ENCODE measurements at places on chromosomes 2 and 18.

GRCh38 chr2:3432067-3432466 is 52.6 kb downstream of the TRAPPC12 start:
- DNase-seq = no peak

DNA sequence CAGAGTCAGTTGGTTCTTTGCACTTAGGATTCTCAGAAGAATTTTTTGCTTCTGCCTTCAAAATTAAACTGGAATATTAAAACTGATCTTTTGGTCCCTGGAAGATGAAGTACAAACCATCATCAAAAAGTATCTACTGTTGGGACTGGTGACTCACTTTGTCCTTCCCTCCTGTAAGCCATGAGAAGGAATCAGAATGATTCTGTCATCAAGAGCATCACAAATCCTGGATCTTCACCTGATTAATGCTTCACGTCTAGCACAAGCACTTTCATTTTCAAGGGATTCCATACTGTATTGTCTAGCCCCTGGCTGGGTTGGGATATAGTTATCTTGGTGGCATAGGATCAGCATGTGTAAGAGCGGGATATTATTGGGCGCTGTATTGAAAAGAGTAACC is 69.3 kb upstream of the CYP1B1 start:
- DNase-seq = no peak

DNA sequence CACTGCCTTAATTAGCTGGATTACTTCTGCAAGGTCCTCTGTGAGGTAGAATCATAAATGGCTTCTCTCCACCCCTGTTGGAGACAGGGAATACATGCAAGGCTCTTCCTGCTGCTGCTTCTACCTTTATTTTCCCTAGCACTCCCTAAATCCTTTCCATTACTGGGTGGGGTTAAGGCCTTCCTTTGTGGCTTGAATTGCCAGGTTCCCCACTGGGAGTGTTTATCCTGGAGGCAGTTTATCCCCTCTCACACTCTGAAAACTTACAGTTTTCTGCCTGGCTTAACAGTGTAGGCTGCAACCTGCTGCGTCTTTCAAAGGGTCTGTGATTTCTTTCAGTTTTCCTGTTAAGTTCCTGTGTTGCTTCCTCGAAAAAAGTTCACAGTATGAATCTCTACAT is 1062.3 kb upstream of the CRIM1 start:
- no peak for DNase-seq

DNA sequence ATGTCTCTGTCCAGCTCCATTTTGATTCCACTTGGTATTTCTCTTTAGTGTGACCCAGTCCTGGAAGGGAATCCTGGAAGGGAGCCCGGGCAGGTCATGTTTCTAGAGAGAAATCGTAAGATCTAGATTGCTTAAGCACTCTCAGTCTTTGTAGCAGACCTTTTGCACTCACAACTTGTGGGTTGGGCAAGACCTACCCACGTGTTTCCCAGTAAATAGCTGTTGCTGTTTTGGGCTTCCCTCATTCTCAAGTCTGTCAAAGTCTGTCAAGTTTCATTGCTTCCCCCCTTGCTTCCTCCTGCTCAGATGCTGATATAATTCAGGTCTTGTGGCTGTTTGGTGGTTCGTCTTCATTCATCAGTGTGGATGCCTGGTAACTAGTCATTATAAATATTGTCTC is 17.4 kb upstream of the NEMP2 start:
- no peak for DNase-seq

DNA sequence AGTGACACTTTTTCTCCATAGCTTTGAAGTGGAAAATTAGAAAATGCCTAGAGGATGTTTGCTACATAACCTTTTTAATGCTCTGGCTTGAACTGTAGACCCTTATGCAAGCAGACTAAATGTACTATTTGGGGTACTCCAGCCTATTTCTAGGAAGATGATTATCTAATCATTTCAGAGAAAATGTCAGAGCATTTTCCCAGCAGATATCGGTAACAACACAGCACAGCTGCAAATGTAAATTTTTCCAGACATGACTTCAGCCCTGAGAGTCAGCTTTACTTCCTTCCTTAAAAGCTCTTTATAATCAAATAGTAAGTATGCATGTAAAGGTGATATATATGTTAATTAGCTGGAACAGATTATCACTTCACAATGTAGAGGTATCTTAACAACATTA is 1647.1 kb downstream of the SUCLG1 start:
- DNase-seq = no peak

GRCh38 chr2:150513647-150514046 is 26.2 kb upstream of the RND3 start:
- DNase-seq = no peak

GRCh38 chr18:79572093-79572780 is 107.4 kb upstream of the CTDP1 start:
- DNase-seq = no peak

- DNase-seq = peak; percentile 92
Measured at GRCh38 chr2:233209533-233210171, 41.8 kb upstream of the ATG16L1 start.

DNA sequence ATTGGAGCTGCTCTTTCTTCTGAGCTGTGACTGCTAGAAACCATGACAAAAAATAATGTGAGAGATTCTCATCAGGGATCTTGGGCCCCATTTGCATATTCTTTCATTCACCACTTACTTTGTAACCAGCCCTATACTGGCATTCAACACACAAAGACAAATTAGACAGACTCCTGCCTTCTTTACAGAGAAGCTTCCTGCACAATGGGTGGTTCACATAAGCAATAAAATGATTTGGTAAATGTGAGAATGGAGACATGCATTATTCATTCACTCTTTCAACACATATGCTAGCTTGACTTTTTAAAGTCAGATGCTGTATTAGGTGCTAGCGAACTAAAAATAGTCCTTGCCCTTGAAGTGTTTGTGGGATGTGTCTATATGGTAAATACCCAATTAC is 174.4 kb downstream of the NCKAP5 start:
- no peak for DNase-seq

- DNase-seq = no peak
Measured at GRCh38 chr2:233994151-233994550, 56.4 kb upstream of the SPP2 start.

DNA sequence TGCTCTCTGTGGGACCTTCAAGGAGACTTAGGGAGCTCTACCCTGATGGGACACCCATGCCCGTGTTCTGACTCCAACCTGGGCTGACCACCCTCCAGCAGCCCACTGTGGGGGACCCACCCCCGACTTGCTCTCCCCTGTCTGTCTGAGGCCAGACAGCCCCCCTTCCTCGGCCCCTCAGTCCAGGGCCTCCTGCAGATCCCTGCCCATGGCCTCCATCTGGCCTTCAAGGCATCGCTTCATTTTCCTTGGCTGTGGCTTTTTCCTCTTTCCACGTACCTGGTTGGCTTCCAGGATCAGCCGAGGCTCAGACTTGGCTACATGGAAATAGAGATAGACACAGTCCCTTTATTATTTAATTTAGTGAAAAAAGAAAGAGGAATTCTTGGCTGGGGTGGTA is 290.0 kb downstream of the CYP26B1 start:
- DNase-seq = no peak

DNA sequence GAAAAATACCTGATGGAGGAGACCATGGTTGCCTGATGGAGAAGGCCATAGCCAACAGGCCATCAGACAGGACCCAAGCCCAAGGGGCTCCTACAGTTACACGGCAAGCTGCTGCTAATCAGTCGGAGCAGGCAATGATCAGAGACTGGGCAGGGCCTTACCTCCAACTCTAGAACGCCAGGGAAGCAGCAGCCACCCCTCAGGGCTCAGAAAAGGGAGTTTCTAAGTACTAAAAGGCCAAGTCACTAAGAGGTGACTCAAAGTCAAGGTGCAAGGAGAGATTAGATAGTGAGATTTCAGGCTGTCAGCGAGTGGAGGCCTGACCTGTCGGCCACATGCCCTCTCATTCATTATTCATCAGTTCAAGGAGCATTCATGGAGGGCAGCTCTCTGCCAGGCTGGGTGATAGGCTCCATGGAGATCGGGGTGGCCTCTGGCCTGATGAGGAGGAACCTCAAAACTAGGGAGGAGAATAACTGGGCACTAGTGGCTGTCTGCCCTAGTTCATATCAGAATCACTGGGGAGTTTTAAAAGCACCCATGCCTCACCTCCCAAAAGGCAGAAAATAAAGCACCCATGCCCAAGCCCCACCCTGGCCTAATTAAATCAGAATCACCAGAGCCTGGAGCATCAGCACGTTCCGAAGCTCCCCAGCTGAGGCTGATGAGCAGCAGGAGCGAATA is 3.6 kb downstream of the VIL1 start:
- DNase-seq = no peak

DNA sequence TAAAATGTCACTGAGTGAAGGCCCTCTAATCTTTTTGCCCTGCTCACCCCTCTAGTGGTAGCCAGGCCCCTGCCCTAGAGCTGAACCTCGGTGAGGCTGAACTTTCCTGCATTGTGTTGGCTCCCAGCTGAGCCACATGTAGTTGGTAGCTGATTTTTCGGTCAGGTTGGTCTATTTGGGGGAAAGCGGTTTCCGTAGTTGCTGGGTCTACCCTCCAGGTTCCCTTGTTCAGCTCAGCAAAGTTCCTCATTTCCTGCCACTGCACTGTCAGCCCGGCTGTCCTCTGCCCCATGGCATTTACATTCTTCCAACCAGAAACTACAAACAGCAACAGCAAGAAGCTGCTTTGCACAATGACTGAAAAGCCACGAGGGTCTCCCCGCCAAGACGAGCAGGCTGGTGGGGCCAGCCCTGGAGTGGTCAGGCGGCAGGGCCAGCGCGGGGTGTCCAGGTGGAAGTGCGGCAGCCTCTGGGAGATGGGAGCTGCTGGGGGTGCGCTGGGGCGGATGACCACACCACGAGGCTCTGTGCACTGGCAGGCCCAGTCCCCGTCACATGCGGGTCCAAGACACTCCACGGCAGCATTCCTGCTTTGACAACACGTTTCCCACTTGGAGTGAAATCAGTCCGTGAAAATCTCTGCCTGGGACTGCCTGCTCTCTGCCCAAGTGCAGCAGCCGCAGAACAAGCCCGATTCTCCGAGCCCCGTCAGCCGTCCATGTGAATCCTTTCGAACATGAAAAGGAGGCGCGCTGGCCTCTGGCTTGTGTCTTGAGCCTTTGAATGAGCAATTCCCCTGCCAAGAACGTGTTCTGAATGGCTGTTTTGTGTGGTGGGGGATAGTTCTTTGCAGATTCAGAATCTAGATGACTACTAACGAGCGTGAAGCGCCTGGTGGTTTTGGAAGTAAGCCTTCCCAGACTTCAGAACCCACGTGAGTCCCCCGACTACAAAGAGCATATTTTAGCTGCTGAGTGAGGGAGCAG is 159.4 kb downstream of the ASB1 start:
- DNase-seq = no peak

DNA sequence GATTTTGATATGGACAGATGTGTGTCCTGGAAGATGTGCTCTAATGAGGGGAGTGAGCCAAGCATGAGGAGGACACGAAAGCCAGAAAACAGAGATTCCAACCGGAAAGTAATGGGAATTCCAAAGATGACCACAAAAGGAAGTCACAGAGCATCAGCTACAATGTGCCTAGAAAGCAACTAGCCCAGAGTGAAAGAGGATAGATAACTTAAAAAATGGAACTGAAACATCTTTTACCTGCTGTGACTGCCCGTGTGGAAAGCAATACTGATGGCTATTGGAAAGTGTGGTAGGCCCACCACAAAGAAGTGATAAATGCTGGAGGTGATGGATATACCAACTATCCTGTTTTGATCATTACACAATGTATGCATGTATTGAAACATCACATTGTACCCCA is 21.6 kb downstream of the DNMT3A start:
- no peak for DNase-seq

- peak; percentile 9 for DNase-seq
Measured at GRCh38 chr2:133718688-133719201, 150.5 kb upstream of the NCKAP5 start.

- DNase-seq = no peak
Measured at GRCh38 chr2:152730591-152731333, 12.3 kb downstream of the ARL6IP6 start.
